HAP-1 (cell line): ENCODE measurements at places on chromosomes 2 and 18.

DNA sequence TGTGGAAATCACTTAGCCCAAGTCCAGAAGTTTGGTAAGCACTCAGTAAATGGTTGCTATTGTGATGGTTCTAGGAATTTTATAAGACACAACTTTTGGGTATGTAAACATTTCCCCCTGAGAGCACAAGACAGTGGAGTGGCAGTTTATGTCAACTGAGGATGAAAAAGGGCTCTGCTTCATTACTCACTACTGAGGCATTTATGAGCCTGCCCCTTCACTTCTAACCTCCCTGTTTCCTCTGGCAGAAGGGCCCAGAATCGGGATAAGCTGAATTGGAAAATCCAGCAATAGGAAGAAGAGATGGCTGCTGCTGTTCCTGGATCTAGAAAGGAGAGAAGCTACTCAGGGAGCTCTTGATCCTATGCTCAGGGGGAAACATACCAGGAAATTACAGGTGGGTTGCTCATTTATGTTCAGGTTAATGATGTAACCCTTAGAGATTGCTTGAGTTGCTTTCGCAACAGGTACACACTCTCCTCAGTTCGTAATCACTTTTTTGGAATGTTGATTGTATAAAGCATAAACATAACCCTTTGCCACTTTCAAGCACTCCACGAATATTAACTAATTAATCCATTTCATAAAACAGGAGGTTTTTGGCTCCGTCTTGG is 46.3 kb downstream of the ADCYAP1 start:
- no peak for DNase-seq

GRCh38 chr2:128306081-128306930 is 12.4 kb downstream of the HS6ST1 start:
- DNase-seq, result no peak

DNA sequence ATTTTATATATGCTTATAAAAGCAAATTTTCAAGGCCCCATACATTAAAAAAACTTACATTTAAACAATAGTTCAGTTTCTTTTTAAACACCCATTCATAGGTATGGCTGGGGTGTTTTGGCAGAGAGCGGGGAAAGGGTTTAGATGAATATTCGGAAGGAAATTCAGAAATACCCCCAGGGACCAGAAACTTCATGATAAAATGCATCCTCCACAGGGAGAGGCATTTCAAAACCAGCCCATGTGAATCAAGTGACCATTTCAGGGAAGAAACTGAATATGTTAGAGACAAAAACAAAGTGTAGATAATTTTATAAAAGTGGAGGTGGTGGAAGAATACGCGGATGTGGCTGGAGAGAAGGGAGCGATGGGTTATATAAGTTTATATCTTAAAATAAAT is 327.1 kb downstream of the TGIF1 start:
- no peak for DNase-seq

DNA sequence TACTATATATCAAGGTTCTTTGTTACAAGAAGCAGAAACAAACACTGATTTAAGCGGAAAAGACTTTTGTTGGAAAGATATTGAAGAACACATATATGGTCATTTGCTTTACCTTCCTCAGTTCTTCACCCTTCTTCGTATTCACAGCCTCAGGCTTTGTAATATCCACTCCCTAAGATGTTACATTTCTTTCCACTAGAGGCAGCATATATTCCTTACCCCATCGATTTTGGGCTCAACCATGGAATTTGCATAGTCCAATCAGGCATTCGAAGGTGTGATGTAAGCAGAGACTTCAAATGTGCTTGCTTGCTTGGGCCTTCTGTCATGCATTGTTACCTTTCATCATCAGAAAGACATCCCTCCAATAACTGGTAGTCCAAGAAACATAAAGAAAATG is 287.4 kb downstream of the PID1 start:
- no peak for DNase-seq

- DNase-seq, result no peak
Observed at GRCh38 chr18:45081566-45082181, 401.0 kb downstream of the SETBP1 start.

DNA sequence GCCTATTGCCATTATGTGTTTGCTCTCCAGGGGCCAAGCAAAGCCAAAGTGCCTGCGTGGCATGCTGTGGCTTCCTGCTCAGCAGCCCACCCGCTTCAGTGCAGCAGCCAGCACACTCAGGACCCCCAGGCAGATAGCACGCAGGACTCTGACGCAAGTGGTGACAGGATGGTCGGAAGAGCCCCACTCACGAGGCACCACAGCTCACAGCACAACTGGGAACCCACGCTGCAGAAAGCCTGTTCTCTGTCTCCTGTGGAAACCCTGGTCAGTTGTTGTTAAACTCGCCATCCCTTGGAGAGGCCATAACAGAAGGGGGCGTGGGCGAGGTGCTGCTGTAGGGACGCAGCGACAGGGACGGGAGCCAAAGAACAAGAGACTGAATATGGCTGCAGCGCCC is 76.4 kb downstream of the HDAC4 start:
- DNase-seq, result no peak

DNA sequence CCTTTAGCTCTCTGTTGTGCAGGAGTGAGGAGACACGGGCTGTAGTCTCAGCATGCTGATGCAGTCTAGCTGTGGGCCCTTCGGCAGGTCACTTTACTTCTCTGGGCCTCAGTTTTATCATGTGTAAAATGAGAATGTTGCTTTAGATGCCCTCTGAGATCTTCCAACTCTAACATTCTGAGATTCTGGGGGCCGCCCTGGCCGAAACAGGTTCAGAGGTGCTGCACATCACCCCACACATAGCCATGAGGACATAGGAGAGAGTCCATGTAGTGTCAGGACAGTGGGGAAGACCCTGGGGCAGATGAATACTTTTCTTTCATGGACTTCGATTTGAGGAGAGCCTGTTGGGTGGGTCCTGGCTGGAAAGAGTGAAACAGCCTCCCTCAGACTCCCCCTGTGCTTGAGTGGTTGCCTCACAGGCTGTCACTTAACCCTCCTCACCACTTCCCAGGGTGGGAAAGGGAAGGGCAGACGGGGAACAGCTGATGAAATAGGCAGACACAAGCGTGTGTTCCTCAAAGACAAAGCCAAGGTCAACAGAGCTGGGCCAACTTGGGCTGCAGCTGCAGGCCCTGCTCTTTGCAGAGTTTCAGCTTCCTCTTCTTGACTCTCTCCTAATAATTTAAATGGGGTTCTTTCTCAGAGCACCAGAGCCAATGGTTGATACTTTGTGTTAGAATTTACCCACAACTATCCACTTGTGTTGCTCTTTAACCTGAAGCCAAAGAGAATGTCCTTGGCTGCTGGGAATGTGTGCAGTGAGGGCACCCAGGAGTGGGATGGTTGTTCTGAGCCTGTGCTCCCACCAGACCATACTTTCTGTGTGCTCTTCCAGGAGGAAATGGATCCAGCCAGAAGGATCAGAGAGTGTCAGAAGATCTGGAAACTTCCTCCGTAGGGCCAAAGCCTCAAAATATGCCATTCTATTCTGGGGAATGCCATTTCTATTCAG is 14.7 kb upstream of the MRPL33 start:
- no peak for DNase-seq

GRCh38 chr2:24899361-24899910 is 20.6 kb downstream of the ADCY3 start:
- no peak for DNase-seq

GRCh38 chr2:53969968-53970723 is 647 bp downstream of the PSME4 start:
- peak; percentile 55 for DNase-seq

DNA sequence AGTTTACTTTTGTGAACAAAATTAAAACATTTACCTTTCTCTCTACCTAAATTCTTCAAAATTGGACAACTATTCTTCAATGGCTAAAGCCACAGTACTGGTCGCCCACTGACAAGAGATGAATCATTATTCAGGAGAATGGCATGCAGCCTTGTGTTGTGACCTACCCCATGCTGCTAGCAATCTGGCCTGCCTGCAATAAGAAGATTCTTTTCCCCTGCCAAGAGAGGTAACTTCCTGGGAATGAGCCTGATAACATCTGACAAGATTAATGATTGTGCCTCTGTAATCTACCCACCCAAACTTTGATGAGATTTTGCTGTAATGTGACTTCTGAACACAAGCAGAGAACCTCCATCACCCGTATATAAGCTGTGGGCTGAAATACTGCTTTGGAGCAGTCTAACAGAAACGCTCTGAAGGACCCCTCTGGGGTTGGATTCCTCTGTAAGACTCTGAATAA is 47.0 kb upstream of the ST3GAL5 start:
- no peak for DNase-seq

- no peak for DNase-seq
Observed at GRCh38 chr18:27428716-27429475, 243.8 kb upstream of the CHST9 start.

- DNase-seq, result no peak
Observed at GRCh38 chr2:7785700-7786099, 868.5 kb downstream of the RNF144A start.

DNA sequence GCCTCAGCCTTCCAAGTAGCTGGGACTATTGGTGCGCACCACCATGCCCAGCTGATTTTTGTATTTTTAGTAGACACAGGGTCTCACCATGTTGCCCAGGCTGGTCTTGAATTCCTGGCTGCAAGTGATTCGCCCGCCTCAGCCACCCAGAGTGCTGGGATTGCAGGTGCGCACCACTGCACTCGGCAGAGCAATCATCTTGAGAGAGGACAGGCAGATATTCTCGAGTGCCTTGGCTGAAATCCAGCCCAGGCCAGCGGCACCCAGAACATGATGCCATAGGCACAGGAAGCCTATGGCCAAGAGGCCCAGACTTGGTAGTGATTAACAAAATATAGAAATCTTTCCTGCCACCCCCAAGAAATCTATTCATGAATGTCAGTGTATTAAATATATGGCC is 58.0 kb upstream of the PEX13 start:
- DNase-seq, result no peak

DNA sequence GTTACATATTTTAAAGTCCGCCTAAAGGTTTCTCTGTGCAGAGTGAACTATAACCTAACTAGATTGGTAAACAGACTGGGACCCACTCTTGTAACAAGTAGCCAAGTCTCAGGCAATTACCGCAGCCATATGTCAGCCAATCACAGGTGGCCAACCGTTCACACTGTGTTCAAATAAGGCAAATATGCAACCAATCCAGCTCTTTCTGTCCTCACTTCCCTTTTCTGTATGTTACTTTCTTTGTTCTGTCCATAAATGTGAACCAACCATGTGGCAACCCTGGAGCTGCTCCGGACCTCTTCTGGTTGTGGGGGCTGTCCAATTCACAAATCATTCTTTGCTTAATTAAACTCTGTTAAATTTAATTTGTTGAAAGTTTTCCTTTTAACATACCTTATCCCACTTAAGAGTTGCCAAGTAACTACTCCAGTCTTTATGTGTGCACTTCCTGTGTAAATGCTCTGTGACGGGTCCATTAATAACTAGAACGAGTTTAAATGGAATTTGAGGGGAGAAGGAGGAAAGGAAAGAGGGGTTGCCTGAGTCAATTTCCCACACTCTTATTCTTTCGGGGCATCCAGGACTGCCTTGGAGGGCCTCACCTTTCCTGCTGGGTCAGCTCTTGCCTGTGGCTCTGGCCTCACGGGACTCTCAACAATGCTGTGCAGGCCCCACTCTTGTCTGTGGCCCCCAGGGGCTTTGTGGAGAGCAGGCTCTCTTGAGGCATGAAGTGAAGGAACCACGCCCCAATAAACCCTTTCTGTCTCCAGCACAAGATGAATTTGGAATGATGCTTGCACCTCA is 6.6 kb upstream of the RPL37A start:
- no peak for DNase-seq

DNA sequence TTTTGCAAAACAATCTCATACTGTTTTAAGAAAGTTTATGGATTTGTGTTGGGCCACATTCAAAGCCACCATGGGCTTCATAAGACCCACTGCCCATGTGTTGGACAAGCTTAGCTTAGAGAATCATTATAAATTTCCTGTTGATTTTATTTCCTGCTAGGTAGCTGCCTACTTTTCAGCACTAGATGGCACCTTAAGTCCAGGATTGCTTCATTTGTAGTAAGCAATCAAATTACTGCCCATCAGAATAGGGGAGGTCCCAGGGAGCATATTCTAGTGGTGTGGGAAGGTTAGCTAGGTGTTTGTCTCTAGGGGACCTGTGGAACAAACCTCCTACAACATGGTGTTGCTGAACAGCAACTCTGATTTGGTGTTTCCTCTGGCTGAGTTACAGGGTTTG is 11.0 kb upstream of the DCDC2C start:
- DNase-seq, result no peak

DNA sequence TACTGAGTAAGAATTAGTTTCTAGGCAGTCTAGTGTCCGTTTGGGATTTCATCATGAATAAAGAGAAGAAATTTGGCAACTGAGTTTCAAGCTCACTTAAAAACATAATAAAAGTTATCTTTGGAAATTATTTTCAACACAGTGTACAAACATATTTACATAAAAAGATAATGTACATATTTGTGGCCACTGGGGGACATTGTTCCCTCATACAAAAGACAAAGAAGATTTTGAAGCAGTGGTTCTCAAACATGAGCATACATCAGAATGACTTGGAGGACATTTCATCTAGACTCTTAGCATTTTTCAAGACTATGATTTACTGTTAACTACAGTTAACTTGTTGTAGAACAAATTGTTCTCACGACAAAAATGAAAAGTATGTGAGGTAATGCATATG is 15.7 kb upstream of the TTC21B start:
- no peak for DNase-seq

DNA sequence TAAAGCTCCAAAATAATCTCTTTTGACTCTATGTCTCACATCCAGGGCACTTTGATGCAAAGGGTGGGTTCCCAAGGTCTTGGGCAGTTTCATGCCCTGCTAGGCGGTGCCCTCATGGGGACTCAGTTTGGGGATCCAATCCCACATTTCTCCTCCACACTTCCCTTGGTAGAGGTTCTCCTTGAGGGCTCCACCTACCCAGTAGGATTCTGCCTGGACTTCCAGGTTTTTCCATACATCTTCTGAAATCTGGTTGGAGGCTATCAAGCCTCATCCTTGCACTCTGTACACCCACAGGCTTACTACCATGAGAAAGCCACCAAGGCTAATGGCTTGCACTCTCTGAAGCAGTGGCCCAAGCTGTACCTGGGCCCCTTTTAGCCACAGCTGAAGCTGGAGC is 49.8 kb upstream of the ERMN start:
- no peak for DNase-seq

GRCh38 chr2:44817256-44817655 is 124.2 kb upstream of the SIX3 start:
- DNase-seq, result no peak

GRCh38 chr2:233075966-233076339 is 15.8 kb downstream of the INPP5D start:
- DNase-seq, result no peak

GRCh38 chr2:2587354-2587753 is 256.3 kb upstream of the MYT1L start:
- DNase-seq, result no peak

DNA sequence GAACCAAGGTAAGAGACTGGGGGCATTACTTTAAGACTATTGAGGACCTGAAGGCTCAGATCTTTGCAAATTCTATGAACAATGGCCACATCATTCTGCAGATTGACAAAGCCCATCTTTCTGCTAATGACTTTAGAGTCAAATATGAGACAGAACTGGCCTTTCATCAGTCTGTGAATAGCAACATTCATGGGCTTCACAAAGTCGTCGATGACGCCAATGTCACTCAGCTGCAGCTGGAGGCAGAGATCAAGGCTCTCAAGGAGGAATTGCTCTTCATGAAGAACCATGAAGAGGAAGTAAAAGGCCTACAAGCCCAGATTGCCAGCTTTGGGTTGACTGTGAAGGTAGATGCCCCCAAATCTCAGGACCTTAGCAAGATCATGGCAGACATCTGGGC is 43.8 kb upstream of the SLC4A10 start:
- DNase-seq, result no peak

GRCh38 chr2:65754219-65754618 is 321.8 kb upstream of the SPRED2 start:
- DNase-seq, result no peak
